ENCODE measurements at places on chromosomes 2 and 18.

DNA sequence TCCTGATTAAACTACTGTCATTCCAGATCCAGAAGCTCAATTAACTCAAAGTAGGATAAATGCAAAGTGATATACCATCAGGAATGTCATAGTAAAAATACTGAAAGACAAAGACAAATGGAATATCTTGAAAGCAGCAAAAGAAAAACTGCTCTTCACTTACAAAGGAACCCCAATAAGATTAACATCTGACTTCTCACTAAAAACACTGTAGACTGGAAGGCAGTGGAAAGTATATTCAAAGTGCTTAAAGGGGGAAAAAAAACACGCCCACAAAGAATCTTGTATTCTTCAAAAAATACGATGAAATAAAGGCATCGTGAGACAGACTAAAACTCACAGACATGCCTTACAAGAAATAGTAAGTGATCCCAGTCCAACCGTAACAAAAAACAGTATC, 195.7 kb downstream of the DOK6 start:
- no peak for DNase-seq

DNA sequence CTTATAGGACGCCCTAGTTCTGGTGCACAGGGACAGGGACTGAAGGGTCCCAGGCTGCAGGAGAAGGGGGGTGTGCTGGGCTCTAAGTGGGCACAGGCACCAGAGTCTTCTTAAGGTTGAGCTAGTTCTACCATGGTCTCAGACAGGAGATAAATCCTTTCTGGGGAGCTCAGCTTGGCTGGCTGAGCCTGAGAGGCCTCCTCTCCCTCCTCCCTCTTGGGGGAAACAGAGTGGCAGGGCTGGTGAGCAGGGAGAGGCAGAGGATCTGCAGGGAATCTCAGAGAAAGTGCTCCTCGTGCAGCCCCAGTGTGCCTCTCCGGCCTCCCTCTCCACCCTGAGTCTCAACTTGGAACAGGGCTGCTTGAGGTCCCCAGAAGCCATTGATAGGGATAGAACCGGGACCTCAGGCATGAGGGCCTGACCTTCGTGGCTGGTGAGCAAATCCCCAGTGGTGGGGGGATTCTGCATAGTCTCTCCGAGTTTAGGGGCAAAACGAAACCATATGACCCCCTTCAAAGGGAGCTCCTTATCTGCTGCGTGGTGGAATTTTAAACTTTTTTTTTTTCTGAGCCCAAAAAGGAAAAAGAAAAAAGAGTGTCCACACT, 2.0 kb downstream of the GDF7 start:
- DNase-seq: no peak

- no peak for DNase-seq
Measured at GRCh38 chr2:65370387-65371073, 61.9 kb downstream of the SPRED2 start.

- no peak for DNase-seq
Measured at GRCh38 chr18:79844999-79845563, 47.3 kb downstream of the KCNG2 start.

GRCh38 chr2:69208023-69208595, 178.9 kb downstream of the GFPT1 start:
- no peak for DNase-seq

GRCh38 chr2:215084080-215084479, 54.3 kb downstream of the ABCA12 start:
- DNase-seq: no peak

DNA sequence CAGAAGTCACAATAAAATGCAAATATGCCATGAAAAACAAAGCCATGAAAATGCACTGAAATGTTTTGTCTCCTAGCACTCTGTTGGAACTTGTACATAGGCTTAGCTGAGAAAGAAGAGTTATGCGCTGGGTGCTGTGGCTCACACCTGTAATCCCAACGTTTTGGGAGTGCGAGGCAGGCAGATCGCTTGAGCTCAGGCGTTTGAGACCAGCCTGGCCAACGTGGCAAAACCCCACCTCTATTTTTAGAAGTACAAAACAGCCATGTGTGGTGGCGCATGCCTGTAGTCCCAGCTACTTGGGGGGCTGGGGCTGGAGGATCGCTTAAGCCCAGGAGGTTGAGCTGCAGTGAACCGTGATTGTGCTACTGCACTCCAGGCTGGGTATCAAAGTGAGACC, 39.9 kb downstream of the IRS1 start:
- DNase-seq: no peak

DNA sequence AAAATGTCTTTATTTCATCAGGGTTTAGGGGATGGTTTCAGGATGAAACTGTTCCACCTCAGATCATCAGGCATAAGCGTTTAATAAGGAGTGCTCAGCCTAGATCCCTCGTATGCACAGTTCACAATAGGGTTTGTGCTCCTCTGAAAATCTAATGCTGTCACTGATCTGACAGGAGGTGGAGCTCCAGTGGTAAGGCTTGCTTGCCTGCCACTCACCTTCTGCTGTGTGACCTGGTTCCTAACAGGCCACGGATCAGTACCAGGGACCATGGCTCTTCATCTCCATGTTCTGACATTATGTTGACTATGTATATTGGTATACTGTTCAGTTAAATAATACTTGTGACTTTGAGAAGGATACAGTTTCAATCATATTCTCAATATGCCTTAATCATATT, 41.6 kb downstream of the PPIG start:
- no peak for DNase-seq

All from foreskin melanocyte (primary cell).